ENCODE measurements at places on chromosomes 3 and 15. TPM values are rescaled to one million over a fixed set of nuclear protein-coding genes. Genes with fewer than 3 reads are reported as not detected.

ERICH6 gene
- 0.69 TPM for total RNA-seq

PLD1 gene
- total RNA-seq = 0.61 TPM

MST1R gene
- total RNA-seq = 8.6 TPM

PTX3 gene
- total RNA-seq = 2.4 TPM

PRSS50 gene
- total RNA-seq = not detected

GOLGA6L7 gene
- not detected for total RNA-seq
